Stimulated activated CD8-positive, alpha-beta memory T cell treated with anti-CD3 and anti-CD28 coated beads, Interleukin-15, amount 100 ng/mL, for 48 hours (primary cell): ENCODE measurements at places on chromosomes 12 and 14.

- no peak for DNase-seq
These were observed 138.7 kb upstream of the MED13L start for GRCh38 chr12:116416166-116416565.

- no peak for DNase-seq
These were observed 473.0 kb downstream of the PCNX1 start for GRCh38 chr14:71380271-71380670.

DNA sequence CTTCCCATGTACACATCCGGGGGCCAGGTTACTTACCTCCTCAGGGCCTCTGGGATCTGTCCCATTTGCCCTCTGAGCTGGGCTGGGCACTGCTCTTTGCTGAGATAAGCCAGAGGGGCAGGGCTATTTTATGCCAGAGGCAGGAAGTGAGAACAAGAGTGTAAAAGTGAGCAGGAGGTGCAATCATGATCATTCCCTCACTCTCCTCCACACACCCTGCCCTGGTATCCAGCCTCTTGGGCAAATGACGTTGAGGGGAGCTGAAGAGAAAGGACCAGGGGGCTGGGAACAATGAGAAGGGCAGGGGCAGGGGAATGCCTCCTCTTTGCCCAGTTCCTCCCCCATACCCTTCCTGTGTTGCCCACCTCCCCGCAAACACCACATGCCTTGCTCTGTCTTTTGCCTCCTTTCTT, 4.2 kb downstream of the LPAR5 start:
- no peak for DNase-seq

DNA sequence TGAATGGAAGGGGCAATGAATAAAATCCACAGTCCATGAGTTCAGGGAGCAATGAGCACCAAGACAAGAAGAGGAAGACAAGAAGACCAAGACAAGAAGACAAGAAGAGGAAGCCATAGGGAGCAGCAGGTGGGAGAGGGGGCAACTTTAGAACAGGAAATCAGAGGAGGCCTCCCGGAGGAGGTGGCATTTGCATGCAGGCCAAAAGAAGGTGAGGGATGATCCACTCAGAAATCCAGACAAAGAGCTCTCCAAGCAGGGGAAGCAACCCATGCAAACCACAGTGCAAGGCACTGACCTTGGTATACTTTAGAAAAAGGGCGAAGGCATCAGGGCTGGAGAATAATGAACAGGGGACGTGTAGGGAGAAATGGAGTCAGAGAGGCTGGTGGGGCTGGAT, 58.6 kb downstream of the SCARB1 start:
- no peak for DNase-seq

DNA sequence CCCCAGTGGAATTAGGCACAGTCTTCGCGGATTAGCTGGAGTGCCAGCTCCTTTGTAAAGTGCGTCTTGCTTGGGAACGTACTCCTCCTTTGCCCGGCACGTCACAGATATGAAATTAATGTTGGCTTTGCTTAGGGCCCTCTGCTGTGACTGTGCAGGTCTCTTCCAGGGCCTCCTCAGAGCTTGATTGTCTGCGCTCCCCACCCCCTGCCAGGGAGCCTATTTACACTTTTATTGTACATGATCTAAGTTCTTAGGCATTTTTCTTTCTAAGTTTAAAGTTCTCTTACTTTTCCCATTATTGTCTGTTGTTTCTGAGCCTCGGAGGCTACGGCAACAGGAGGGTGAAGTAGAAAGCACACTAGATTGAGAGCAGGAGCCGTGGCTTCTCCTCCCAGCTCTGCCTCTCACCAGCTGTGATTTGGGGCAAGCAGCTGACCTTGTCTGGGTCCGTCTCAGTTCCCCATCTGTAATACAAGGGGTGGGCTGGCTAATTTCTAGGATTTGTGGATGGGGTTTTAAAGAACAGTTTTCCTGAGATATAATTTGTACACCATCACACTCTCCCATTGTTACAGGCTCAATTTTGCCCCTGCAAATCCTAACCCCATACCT, 81.8 kb downstream of the TSPAN9 start:
- no peak for DNase-seq

DNA sequence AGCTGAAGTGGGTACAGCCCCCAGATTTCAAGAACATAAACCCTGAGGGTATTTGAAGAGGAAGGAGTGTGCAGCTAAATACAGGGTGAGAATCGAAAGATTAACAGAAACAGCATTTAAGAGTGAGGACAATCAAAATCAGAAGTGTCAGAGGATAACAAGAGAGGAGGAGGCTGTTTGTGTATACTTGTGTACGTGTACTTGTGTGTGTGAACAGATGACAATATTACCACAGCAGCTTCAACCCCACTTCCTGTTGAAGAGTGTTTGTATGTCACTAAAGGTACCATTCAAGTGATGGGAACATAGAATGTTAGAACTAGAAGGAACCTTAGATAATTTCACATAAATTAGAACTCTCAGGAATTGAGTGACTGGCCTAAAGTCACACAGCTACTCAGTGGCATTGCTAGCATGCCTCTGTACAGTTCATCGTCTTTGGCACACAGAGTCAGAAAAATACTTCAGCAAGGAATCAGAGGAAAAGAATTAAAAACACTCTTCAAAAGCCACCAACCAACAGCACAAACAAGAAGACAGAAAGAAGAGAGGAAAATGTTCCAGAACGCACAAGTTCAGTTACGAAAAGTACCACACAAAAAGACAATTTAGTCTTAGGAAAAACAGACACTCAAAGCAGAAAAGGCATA, 164.3 kb upstream of the BCL2L14 start:
- DNase-seq = no peak

- DNase-seq = no peak
These were observed 63.4 kb downstream of the BEGAIN start for GRCh38 chr14:100523843-100524169.

DNA sequence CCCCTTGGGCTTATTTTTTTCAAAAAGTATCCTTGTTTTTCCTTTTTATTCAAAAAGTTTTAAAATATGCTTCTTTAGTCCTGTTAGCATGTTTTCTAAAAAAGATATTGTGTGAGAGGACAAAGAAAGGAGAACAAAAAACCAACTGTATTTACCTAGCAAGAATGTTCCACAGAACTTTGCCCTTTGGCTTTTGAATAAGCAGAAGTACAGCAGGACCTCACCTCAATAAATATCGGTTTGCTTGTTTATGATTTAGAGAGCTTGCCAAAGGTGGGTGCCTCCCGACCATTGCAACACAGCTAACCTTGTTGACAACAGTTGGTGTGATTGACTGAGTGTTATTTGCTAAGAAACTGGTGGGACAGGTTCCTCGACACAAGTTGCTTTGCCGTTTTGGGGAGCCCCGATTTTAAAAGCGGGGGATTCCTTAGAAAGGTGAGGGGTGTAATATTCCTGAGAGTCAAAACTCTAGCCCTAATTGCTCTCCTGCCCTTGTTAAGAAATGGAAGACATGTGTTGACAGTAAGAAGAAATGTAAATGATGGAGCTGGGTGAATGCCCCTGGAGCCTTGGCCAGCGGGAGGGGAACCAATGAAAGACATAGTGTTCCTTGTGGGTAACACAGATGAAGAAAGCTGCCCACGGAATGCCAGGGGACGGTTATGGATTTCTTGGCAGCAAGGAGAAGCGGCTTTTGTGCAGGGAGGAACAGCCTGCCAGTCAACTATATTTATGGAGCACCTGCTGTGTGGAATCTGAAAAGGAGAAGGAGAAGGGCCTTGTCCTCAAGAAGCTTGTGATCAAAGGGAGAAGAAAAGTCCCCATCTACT, 13.7 kb downstream of the MYBPC1 start:
- no peak for DNase-seq

- DNase-seq = no peak
These were observed 45.5 kb downstream of the SLC38A6 start for GRCh38 chr14:61026526-61026925.

GRCh38 chr12:118033902-118034301, 17.4 kb downstream of the RFC5 start:
- no peak for DNase-seq

GRCh38 chr14:23829736-23830471, 123.7 kb upstream of the DHRS4 start:
- no peak for DNase-seq

- DNase-seq = no peak
These were observed 116.0 kb upstream of the NCOR2 start for GRCh38 chr12:124683152-124684124.

DNA sequence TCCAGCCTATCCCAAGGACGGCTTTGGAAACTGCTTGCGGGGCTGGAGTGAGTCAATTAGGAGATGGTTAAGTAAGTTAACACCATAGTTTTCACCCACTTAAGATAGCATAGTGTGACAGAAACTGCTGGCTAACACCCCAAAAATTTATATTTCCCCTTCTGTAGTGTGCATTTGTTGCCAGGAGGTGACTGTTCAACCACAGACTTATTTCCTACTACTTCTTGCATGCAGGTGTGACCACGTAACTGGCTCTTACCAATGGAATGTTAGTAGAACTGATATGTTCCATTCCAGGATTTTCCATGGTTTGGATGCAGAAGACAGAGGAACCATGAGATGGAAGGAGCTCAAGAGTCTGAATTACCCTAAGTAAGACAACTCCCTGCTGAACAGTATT, 52.9 kb upstream of the SLC35F4 start:
- DNase-seq = no peak

DNA sequence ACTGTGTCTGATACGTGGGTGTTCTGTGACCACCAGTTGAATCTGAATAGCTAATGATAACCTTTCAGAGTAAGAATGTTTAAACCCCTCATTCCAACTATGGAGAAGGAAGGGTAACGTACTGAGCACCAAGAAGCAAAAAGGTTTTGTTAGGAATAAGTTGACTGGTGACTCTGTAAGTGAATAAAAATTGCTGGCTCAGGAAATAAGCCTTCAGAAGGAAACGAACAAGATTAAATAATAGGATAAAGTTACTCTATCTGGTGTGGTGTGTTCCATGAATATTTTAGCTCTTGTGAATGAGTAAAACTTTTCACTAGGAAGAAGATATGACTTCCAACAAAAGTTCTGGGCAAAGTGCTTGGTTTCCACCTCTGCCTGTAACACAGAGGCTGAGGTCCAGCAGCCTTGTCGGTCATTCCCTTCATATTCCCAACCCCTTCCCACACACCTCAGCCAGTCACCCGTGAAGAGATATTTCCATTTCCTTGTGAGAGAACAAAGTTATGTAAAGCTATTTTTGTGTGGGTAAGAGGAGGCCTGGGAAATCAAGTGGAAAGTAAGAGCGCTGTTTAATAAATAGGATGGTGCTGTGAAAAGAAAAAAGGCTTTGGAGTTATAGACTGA, 47.1 kb downstream of the ARF6 start:
- DNase-seq = no peak

GRCh38 chr14:24060984-24061913, 9.4 kb downstream of the CARMIL3 start:
- DNase-seq = no peak

GRCh38 chr14:28776482-28777266, 10.1 kb downstream of the FOXG1 start:
- DNase-seq = no peak

DNA sequence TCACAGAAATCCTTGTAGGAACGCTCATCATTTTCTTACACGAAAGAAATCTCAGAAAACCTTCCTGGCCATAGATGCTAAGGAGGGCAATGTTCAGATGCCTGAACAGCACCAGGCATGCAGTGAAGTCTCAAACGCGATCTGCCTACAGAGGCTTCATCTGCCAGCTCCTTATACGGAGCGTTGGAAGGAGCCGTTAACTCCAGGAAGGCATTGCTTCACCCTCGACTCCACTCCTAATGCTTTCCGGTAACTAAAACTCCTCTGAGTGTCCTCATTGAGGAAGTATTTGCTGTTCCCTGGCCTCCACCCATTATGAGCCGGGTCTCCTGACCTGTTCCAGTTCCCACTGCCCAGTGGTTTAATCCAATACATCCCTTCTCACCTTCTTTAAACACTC, 502.7 kb downstream of the BCL11B start:
- no peak for DNase-seq

DNA sequence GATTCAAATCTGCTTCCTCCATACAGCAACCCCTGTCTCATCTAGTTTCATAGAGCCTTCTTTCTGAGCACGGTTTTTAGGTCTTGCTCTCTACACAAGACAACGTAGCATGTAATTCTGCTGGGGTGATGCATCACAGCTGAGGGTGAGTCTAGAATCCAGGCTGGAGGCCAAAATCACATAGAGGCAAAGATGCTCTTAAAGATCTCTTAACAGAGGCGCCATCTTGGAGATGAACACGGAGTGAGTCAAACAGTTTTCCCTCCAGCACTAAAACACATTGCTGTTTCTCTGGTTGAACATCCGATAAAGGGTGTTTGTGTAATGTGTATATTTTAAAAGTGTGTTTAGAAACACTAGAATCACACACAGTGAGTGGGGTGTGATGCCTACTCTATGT, 78.9 kb downstream of the NOS1 start:
- no peak for DNase-seq

- no peak for DNase-seq
These were observed 20.7 kb upstream of the PLD4 start for GRCh38 chr14:104903990-104904389.

DNA sequence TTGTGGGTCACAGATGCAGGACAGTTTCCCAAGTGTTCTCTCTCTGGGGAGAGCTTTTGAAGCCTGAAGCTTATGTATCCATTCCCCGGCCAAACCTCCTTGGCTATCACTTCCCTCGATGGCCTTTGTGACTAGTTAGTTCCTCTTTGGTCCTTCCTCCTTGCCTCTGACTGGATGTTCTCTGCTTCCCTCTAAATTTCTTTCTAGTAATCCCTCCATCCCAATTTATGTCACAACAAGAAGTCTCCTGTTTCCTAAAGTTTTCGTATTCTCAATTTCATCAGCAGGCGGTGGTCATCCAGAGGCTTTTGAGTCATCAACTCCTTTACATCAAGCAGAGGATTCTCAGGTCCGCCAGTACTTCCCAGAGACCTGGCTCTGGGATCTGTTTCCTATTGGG, 27.5 kb downstream of the A2ML1 start:
- no peak for DNase-seq

GRCh38 chr12:129532707-129533499, 370.9 kb downstream of the TMEM132D start:
- no peak for DNase-seq

DNA sequence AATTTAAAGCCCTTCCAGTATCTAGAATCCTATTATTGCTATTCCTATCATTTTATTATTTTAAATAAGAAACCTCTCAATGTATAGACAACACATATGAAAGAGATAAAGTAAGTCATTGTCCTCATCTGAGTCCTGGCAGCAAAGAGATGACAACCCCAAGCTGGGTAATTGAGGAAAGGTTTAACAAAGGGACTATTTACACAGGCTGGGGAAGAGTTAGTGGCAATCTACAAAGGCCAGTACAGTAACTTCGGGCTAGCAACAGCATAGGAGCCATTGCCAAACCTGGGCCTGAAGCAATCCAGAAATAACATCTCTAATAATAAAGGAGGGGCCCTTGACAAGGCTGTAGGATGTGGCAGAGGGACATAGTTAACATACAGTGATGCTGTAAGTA, 11.2 kb downstream of the PDE6H start:
- no peak for DNase-seq

DNA sequence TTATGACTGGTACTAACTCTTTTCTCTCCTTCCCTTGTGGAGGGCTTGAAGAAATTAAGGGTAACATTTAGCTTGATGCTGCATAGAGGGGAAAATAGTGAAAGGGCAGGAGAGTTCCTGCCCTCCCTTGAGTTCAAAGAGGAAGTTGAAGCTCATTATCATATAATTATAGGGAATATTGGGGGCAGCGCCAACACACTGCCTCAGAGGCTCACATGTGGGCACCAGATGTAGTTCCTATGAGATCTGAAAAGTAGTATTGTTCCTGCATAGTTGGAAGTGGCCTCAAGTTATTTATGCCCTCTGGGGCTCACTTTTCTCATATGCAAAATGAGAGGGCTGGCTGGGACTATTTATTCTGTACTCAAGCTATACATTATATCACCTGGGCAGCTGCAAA, 33.0 kb upstream of the FGF23 start:
- no peak for DNase-seq
